Naive B cell (primary cell): ENCODE measurements at places on chromosomes 16 and 17. TPM values are rescaled to one million over a fixed set of nuclear protein-coding genes. Genes with fewer than 3 reads are reported as not detected.

Gene ARMC7
- polyA plus RNA-seq, result 4.6 TPM

Gene KRT15
- polyA plus RNA-seq, result not detected

Gene TBC1D3H
- not detected for polyA plus RNA-seq

Gene LRRC46
- polyA plus RNA-seq, result 2.3 TPM

Gene INCA1
- 0.40 TPM for polyA plus RNA-seq

Gene HBA1
- polyA plus RNA-seq, result 47.4 TPM

Gene TPSB2
- polyA plus RNA-seq, result not detected

Gene PYY
- polyA plus RNA-seq, result not detected

Gene PROCA1
- polyA plus RNA-seq, result 0.29 TPM

Gene GP1BA
- 0.64 TPM for polyA plus RNA-seq

Gene PRSS36
- 0.40 TPM for polyA plus RNA-seq
